OCI-LY7 (cell line): ENCODE measurements at places on chromosomes 3 and 15.

DNA sequence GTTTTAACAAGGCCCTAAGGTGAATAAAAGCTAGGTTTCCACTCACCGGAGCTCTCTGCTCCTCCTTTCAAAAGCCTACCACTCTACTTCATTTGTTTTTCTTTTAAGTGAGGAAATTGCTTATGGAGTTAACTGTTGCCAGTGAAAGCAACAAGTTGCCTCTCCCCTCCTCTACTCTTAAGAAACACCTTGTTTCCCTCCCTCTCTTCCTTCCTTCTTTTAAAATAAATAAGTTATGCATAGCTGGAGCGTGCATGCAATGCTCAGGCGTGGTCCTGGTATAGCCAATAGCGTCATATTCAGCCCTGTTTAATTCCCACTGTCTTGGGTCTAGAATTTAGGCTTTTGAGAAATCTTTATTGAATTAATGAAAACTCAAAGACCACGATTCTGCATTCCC lies 101.1 kb upstream of the IGF1R start:
- DNase-seq = no peak

DNA sequence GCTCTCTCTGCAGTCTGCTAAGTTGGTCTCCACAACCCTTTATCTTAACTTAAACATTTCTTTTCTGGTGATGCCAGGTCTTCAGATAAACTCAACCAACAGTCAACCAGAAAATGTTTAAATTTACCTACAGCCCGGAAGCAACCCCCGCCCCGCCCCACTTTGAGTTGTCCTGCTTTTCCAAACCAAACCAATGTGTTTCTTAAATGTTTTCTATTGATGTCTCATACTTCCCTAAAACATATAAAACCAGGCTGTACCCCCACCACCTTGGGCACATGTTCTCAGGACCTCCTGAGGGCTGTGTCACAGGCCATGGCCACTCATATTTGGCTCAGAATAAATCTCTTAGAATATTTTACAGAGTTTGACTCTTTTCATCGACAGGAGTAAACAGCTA lies 13.2 kb upstream of the GPR160 start:
- no peak for DNase-seq

DNA sequence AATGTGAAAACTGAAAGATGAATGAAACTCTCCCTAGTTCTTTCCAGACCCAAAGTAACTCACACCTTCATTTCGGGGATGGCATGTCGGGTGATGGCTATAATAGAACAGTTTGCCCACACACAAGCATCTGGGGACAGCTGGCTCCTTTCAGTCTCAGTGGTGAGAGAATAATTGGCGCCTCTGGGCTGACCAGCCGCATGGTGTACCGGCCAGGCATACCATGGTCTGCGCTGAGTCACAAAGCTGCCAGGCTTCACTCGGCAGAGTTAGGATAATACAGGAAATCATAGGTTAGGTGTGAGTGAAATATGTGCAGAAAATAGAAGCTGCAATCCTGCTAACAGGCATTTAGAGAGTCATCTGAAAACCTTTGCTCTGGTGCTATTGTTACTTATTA lies 80.4 kb upstream of the IGF1R start:
- no peak for DNase-seq

- DNase-seq = peak; percentile 65
Measured at GRCh38 chr3:62727536-62727935, 147.7 kb downstream of the CADPS start.

DNA sequence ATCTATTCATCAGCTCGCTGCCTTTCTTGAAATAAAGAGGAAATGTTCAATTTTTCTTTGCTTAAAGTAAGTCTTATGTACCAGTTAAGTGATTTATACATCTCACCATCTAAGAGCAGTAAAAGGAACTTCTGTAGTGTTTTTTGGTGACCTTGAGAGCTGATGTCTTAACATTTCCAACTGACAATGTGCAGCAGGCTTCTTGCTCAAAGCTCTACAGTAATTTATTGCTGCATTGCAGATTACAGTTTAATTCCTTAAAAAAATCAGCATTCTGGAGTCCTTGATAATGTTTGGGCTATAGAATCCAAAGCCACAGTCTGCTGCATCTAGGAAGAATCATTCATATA lies 61.6 kb downstream of the DIPK2A start:
- DNase-seq = no peak

- DNase-seq = no peak
Measured at GRCh38 chr15:73987681-73988444, 4.2 kb downstream of the STOML1 start.

GRCh38 chr3:112519424-112520001 lies 20.2 kb upstream of the BTLA start:
- peak; percentile 81 for DNase-seq

DNA sequence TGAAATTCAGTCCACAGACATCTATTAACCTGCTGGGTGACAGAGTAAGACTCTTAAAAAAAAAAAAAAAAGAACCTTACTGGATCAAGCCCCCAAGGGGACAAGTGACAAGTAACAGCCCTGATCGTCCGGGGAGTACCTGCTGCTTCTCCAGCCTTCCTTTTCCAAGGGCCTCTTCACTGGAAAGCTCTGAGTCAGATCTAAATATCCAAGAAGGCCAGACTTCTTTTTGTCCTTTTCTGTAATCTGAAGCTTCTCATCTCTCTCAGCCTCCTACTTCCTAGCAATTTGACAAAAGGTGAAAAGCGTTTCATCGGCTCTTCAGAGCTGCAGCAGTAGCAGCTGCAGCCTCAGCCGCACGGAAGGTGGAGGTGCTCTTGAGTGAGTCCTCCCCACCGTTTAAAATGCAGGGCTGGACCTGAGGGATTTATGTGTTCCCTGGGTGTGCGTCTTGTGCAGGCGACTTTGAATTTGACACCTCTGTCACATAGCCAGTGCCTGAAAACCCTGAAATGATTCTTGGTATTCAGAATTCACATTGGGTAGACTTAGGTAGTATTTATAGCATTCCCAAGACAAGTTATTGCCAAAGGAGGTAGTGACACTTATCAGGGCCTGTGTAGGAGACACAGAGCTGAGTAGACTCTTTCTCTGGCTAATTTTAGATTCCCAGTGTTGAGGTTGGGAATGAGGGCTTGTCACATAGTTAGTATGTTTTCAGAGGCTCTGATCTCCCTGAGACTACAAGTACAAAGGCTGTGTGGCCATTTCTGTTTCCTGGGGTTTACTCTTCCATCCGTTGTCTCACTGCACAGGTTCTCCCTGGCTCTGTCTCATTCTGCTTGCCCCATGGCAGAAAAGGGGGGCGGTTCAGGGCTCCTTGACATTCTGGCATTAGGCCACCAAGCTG lies 291.2 kb upstream of the C2CD4B start:
- DNase-seq = no peak

DNA sequence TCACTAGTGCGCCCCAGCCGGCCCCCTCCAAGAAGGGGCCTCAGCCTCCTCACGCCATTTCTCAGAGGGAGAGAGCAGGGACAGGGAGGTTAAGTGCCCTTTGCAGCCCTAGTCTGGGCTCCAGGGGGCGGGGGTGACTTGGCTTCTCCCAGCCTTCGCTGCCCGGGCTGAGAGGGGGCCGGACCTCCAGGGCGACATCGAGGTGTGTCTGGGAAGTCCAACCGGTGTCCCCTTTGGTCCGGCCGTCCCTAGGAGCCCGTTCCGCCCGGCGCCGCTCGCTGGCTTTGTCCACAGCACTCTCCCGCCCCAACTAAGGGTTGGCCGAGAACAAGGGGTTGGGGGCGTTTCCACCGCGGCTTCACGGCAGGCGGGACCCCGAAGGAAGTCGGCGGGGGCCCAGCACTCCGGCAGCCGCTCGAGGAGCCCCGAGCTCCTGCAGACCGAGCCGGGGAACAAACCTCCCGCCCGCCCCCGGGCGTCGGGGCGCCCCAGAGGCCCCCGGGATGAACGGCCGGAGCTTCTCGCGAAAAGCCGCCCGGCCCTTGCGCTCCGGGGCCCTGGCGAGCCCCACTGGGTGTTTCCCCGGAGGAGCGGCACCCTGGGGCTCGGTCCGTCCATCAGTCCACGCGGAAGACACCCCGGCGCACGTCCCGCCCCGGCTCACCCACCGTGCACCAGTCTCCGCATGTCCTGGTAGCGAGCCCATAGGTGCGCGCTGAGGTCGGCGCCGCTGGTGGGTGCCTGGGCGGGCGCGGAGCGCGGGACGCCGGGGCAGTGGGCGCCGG lies 627 bp downstream of the NT5DC2 start:
- DNase-seq = peak; percentile 43

DNA sequence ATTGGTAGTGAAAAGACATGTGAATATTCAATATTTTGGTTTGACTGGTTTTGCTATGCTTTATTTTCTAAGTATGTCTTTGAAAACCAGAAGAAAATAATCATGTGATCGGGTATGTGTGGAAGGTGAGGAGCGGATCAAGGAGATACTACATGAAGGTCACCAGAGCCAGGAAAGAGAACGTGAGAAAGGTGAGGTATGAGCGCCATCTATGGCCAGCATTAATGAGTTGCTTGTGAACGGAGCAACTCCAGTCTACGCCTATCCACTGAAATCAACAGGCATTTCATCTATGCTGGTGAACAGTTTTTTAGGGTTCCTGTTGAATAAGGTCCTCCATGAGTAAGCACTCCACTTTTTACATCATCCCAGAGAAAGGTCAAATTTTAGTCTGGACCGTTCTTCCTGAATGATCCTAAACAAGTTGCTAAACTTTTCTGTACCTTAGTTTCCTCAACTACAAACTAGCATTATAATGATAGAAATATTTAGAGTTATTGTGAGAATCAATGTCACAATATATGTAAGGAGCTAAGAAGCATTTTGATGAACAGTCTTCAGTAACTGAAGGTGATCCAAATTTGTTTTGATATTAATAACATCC lies 1435.2 kb upstream of the CADM2 start:
- DNase-seq = peak; percentile 57

GRCh38 chr3:73449774-73450173 lies 175.0 kb downstream of the PDZRN3 start:
- peak; percentile 4 for DNase-seq

GRCh38 chr3:65497846-65498245 lies 540.9 kb downstream of the MAGI1 start:
- no peak for DNase-seq

DNA sequence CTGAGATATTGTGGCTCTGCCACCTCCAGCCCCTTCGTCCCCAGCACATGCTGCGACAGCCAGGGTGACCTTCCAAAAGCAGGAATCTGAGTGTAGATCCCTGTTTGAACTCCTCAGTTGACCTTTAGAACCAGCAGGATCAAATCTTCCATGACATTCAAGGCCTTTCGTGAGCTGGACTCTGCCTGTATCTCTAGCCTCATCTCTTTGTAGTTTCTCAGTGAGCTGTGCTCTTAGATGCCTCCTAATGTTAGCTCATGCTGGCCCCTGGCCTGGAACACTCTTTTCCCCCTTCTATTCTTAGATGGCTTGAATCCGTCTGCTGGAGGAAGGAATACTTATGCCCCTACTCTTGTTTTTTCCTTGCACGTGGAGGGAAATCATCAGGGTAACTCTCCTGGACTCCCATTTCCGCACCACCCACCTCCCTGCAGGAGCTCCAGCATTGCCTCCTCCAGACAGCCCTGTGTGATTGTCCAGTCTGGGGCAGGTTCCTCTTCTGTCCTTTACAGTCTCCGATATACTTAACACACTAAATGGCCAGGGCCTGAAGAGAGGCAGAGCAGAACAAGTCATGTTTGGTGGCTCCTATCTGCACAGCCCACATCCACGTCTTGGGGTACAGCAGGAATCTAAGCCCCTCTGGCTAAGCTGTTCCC lies 26.7 kb upstream of the CHRNB4 start:
- no peak for DNase-seq

GRCh38 chr3:29635888-29636287 lies 355.0 kb downstream of the RBMS3 start:
- no peak for DNase-seq

GRCh38 chr3:150867434-150867833 lies 37.8 kb downstream of the MINDY4B start:
- no peak for DNase-seq

DNA sequence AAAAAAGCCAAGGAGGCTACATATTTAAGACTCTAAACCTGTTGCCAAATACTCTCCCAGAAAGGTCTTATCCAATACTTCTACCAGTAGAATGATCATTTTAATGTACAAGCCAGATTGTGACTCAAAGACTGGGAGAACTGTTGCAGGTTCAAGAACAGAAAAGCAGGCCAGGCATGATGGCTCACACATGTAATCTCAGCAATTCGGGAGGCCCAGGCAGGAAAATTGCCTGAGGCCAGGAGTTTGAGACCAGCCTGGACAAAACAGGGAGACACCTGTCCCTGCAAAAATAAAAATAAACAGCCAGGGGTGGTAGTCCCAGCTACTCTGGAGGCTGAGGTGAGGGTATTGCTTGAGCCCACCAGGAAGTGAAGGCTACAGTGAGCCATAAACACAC lies 17.8 kb upstream of the THUMPD3 start:
- no peak for DNase-seq

- no peak for DNase-seq
Measured at GRCh38 chr15:73832657-73833056, 40.7 kb upstream of the TBC1D21 start.

DNA sequence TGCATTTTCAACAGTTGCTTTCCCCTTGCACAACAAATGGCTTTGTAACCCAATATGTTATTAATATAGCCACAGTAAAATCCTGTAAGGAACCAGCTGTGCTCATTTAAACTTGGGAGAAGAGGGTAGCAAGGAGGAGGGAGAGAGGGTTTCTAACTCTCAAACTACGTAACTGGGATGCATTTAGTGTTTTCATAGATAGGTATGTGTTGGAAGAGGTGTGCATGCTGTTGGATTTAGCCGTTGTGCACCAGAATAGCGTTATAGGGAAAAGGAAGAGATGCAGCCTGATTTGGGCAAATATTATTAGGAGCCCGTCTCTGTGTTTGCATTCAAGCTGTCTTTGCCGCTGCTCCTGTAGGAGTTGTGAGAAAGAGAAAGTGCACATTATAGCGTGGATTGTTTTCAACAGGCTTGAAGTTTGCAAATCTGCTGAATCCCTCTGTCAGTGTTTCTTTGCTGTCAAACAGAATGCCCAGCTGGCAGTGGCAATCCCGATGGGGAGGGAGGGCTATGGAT lies 39.4 kb downstream of the ARPP21 start:
- peak; percentile 13 for DNase-seq

DNA sequence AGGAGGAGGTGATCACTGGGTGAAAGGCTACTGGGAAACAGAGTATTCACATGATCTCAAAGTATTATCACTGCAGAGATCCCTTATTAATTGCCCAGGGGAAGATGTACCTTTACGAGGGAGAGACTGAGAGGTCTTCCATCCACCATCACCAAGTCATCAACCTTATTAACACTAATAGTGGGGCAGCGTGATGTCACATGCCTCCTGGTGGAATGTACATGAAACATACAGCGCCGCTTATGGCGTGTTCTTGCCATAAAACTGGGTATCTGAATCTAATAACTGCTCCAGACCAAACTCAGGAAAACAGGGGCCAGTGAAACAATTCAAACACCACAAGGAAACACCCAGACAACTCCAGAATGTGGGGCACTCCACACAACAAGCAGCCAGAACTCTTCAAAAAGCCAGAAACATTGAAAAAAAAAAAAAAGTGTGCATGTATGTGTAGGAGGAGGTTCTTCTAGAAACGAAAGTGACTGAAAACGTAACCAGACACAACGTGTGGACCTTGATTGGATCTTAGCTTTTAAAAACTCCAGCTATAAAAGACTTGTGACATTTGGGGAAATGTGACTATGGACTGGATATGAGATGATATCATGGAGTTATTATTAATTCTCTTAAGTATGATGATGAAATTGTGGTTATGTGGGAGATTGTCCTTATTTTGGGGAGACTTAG lies 4.6 kb downstream of the STIMATE start:
- DNase-seq = no peak

- peak; percentile 78 for DNase-seq
Measured at GRCh38 chr3:31462050-31462569, 70.6 kb upstream of the STT3B start.
